AG20443 (cell line): ENCODE measurements at places on chromosomes 7 and 10.
A peak's percentile ranks its signal among the peaks of the same experiment; 100 is the strongest.

GRCh38 chr10:79440281-79440680, 5.1 kb downstream of the ZCCHC24 start:
- DNase-seq, result no peak

DNA sequence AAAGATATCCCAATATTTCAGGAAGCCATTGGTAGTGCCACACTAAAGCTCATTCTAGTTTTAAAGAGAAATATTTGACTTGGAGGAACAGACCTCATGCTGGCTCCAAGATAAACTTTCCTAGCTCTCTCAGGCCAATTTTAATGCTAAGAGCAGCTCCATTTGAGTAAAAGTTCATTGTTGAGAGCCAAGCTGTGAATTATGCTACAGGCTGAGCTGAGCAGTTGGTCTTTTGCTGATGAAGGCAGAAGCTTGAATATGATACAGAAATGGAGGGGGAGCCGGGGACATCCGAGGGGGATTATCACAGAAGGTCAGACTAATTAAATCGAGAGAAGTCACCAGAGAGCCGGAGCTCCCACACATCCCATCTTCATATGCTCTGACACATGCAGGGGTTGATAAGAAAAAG, 175.7 kb upstream of the AUTS2 start:
- DNase-seq, result no peak

GRCh38 chr10:133383551-133383950, 4.5 kb downstream of the PAOX start:
- DNase-seq, result no peak

DNA sequence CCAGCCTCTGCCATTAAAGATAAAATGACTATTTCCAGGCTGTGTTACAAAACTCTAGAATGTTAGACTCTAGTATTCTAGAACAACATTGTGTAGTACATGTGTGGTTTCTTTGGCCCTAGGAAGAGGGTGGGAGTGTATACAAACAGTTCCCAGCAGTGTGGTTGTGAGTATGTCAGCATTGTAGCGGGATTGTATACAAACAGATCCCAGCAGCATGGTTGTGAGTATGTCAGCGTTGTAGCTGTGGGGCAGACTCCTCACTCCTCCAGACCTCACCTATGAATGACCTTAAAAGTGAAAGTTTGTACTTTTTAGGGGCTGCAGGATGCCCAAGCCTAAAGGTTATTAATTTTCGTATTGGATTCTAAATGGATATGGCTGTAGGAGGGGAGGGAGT, 6.9 kb upstream of the ACSL5 start:
- DNase-seq, result no peak

DNA sequence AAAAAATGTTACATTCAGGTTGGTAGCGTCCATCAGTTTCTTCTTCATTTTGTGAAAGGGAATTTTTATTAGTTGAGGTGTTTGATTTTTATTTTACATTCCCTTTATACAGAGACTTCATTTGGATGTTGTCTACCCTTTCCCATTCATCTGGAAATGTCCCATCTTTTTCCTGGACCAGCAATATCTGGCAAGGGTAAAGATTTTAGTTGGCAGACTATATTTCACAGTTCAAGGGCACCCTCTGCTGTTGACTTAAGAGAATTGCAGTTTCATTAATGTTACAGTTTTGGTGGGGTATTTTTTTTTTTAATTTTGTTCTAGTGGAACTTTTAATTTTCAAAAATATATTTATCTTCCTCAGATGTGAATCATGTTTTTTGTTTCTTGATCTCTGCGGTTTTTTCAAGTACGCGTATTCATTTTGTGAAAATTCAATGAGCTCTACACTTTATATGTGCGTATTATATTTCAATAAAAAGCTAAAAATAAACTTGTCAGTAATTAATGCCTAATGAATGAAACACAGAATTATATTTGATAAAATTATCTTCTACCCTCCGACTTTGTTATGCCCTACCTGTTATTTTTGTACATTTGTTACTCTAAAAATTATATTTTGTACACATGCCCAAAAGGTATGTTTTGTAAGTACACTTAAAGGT, 97.9 kb upstream of the KLF14 start:
- DNase-seq, result peak; percentile 61

DNA sequence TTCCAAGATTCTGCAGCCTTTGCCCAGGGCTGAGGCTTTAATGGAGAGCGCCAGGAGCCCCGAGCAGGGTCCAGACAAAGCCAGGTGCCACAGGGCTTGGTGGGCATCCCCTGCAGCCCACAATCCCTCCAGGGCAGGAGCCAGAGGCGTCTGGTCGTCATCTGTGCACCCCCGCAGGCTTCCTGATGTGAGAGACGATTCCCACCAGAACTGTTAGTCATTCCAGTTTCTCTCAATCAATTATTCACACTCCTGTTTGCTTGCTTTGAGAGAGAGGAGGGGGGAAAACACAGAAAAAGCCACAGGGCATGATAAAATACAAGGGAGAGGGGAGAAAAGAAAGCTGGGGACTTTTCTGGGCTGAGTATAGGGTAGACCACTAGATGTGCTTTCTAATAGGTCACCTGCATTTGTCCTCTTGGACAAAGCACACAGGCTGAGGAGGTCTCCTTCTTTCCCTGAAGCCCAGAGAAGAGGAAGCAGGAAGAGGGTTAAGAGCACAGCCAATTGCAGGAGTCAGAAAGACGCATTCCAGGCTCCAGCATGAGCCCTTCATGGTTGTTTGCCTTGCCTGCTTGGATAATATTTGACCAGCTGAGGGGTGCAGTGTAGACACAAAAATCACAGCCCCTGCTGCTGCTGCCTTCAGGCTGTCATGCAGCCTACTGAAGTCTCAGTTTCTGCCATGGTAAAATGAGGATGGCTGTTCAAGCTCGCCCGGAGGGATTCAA, 194.4 kb downstream of the PLXNA4 start:
- no peak for DNase-seq

- DNase-seq, result no peak
Measured at GRCh38 chr10:37680716-37681616, 176.4 kb downstream of the ZNF248 start.

DNA sequence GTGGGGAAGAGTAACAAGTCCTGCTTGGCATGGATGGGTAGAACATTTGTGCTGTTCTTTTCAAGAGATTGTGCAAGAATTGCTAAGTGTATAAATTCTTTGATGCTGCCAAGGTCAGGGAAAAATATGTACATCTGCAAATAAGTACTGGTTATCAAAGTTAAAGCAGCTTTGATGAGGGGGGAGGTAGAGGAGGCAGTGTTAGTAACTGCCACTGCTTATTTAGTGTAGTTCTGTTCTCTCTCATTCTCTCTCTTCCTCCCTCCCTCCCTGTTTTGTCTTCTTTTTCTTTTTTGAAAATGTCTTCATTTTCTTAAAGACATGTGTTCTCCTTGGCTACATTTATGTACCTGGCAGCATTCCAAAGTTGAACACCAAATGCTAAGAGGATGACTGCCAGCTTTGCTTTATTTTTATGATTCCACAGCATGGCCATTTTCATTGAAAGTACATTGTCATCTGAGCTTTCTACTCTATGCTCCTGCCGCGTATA, 18.6 kb downstream of the CACNB2 start:
- no peak for DNase-seq

DNA sequence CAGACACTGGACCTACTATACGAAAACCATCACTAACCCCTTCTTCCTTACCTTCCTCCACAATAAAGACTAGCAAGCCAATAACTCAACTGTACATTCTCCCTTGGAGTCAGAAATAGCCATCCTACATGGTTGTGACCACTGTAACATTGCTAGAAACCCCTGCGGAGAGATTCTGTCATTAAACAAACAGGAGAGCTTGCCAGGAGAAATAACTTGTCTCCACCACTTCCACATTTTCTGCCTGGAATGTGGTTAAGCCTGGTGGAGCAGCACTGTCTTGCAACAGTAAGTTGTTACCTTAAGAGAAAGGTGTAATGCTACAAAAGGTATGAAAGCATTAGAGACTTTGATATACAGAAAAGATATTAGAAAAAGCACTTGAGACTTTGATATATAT, 45.8 kb downstream of the THSD7A start:
- DNase-seq, result no peak

DNA sequence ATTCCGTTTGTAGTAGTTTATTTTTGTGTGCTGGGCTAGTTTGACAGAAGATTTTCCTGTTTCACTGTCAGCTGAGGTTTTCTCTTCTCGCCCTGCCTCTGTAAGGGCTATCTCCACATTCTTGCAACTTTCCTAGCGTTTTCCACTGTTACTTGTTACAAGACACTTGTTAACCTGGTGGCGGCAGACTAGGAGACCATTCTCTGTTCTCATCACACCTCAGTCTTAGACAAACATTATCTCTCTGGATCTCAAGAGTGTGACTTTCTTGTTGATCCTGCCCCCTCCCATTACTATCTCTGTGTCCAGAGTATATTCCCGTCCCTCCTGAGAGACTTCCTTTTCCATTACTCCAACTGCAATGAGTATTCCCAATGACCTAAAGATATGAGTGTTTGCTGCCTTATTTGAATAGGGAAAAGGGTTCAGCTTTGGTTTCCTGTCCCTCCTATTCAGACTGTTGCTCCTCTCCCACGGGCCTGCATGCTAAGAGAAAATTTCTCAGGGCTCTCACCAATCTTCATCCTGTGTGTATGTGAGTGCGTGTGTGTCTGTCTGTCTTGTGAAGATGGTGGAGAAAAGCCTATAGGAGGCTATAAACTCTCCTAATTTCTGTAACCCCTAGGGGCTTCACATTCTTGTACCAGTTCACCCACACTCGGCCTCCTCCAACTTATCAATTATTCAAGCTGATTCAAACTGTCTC, 722.4 kb upstream of the POT1 start:
- no peak for DNase-seq

GRCh38 chr7:70487428-70487827, 644.5 kb upstream of the GALNT17 start:
- DNase-seq, result no peak

GRCh38 chr10:5862360-5862961, 27.2 kb downstream of the ANKRD16 start:
- no peak for DNase-seq
